ENCODE measurements at places on chromosomes 12 and 14.

DNA sequence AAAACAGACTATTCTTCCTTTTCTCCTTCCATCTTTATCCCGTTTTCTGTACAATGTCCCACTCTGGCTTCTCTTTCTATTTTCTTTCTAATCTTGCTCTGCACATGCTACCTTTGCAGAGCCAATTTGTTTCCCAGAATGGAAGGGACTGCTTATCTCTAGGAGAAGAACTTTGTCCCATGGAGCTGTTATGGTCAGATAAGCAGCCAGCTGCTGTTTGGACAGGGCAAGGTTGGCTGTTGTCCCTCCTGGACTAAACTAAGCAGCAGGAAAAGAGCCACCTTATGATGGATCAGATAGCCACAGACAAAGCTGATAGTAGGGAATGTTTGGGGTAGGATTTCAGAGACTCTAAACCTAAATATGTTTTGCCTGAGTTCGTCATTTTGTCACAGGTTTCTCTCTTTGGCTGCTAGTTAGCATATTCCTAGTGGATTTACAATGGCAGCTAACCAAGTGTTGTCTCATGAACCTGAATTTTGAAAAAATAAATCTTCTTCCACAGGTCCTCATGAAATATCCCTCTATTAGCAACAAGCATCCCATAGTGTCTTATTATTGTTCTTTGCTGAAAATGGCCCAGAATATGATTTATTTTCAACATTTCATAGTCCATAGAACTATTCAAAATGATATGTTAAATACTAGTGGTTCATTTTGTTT is 262.8 kb downstream of the SLC16A7 start:
- no peak for DNase-seq

DNA sequence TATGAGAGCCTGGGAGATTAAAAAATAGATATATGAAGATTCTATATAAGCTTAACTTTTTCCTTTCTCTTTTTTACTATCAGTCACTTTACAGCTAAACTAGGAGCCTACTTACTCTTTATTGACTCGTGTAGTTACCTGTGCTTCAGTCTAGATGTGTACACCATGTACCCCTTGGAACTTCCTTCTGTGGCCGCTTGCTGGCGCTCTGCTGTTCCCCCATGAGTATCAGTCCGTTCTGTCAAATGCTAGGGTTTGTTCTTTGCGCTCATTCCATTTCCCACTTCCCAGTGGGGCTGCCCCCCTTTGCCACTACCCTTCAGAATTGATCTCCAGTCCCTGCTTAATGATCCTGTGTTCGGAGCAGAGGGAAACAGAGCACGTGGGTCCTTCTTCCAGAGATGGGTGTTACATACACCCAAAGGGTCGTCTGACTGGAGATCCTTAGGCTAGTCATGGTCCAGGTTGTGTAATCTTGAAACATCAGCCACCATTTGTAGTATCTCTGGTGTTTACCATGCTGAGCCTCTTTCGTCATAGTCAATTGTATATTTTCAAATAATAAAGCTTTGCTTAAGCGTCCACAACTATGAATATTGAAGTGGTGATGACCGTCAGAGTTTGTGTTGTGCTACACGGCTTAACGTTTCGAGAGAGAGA is 160.0 kb downstream of the FBXL14 start:
- DNase-seq: no peak

- no peak for DNase-seq
Observed at GRCh38 chr12:66164349-66164821, 5.4 kb downstream of the TMBIM4 start.

GRCh38 chr12:11808931-11809330 is 159.5 kb downstream of the ETV6 start:
- DNase-seq: no peak

- DNase-seq: no peak
Observed at GRCh38 chr12:10715491-10715890, 7.6 kb downstream of the YBX3 start.

DNA sequence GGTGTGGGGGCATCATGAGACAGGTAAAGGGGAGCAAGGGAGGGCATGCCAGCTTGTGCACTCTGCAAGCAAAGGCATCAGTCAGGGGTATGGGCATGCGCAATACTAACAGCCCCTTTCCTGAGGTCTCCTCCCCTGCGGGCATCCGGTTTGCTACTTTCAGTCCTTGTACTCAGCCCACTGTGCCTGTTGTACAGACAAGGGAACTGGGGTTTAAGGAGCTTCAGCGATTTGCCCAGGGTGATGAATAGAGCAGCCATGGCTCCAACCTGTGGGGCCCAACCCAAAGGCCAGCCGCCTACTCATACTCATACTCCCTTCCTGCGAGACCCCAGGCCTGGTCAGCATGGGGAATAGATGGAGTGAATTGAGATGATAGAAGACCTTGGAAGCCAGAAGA is 66.7 kb downstream of the GALNT16 start:
- DNase-seq: no peak

DNA sequence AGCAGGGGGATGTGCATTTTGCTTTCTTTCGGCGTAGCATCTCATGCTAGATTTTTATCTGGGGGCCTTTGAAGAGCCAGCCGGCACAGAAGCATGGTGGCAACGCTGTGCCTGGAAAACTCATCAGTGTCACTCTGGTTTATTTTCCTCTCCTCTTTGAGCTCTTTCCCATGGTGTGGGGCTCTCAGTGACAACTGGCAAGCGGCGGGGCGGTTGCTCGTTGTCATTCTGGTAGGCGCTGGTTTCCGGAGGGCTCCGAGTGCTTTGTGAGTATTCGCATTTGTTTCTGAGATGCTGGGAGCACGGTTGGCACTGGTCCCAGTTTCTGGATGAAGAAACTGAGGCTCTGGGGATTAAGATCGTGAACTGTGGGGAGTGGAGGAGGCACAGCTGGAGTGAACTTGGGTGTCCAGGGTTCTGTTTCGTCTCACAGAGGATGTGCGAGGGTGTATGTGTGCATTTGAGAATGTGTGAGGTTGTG is 23.3 kb downstream of the TPCN1 start:
- DNase-seq: no peak

DNA sequence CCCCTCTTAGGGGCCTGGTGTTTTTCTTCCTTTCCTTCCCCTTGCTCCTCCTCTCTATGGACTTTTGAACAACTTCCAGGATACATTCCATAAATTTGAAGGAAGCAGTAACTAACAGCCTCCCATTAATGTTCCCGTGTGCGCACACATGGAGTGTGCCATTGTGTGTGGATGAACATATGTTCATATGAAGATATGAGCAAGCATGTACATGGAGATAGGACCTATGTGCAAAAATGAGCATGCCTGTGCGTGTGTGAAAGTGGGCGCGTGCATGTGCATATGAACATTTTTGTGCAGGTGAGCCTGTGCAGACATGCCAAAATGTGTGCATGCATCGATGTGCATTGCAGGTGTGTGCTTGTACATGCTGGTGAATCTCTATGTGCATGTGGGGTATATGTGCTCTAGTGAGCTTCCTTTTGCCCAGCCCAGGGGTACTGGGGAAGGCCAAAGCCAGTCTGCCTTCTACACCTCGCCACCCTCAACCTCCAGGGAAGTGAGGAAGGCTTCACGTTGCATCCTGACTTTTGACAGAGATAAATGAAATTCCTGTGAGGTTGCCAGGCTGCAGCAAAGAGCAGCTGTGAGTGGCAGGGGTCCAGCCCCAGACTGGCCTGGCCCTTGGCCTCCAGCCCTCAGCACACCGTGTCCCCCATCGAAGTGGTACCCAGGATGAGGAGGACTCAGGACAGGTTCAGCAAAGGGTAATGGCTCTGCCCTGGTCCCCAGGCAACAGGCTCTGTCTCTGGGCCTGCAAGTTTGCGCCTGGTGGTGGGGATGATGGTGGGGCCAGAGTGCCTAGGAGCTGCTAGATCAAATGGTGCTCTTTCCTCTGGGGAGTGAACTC is 21.1 kb upstream of the PGF start:
- no peak for DNase-seq

GRCh38 chr14:31449971-31450610 is 7.2 kb downstream of the DTD2 start:
- no peak for DNase-seq

DNA sequence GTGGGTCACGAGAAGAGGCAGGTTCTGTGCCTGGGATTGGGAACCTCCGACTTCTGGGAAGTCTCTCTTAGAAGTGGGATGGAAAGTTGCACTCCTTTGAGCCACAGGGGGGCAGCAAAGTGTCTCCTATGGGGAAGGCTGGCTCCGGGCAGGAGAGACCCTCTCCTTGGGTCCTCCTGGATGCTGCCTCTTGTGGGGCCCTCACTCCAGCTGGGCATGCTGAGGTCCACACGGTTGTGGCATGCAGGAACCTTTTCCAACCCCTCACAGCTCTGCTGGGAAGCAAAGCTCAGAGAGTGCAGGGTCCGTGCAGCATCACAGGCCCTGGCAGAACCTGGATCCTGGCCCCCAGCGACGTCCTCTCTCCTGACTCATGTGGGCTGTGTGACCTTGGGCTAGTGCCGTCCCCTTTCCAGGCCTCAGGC is 17.4 kb downstream of the SDSL start:
- no peak for DNase-seq

- DNase-seq: no peak
Observed at GRCh38 chr14:27392153-27392552, 794.3 kb upstream of the NOVA1 start.

DNA sequence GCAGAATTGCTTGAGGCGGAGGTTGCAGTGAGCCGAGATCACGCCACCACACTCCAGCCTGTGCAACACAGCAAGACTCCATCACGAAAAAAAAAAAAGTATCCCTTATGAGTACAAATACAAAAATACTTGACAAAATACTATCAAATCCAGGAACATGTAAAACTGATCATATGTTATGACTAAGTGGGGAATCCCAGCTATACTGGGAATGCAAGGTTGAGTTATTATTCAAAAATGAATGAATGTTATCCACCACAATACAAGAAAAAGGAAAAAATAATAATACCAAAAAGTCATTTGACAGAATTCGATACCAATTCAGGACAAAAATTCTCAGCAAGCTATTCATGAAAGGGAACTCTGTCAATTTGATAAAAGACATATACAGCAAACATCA is 32.6 kb downstream of the MOK start:
- no peak for DNase-seq

- no peak for DNase-seq
Observed at GRCh38 chr12:60926256-60926655, 1330.4 kb downstream of the SLC16A7 start.

GRCh38 chr14:58088961-58089360 is 63.1 kb downstream of the ARMH4 start:
- DNase-seq: no peak

DNA sequence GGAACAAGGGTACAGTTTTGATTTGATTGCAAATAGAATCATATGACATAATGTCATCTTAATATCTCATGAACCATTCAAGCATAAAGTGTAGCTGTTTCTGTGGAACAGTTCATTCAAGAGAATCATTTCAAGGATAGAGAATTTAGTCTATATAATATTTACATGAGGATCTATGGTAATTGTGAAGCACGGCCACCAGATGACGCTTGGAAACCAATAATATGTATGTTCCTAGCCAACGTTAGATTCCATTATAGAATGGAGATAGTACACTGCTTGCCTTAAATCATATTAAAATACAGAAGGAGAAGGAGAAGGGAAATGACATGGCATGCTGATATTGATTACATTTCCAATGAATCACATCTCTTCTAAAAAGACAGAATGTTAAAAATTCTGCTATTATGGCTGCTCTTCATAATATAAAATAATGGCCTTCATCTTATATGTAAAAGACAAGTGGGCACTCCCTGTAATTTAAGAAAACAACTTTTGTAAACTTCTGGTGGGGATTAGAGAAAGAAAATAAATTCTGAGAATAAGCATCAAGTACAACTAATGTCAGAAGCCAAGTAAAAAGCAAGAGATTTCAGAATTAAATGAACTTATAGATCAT is 351.0 kb downstream of the NAV3 start:
- no peak for DNase-seq

DNA sequence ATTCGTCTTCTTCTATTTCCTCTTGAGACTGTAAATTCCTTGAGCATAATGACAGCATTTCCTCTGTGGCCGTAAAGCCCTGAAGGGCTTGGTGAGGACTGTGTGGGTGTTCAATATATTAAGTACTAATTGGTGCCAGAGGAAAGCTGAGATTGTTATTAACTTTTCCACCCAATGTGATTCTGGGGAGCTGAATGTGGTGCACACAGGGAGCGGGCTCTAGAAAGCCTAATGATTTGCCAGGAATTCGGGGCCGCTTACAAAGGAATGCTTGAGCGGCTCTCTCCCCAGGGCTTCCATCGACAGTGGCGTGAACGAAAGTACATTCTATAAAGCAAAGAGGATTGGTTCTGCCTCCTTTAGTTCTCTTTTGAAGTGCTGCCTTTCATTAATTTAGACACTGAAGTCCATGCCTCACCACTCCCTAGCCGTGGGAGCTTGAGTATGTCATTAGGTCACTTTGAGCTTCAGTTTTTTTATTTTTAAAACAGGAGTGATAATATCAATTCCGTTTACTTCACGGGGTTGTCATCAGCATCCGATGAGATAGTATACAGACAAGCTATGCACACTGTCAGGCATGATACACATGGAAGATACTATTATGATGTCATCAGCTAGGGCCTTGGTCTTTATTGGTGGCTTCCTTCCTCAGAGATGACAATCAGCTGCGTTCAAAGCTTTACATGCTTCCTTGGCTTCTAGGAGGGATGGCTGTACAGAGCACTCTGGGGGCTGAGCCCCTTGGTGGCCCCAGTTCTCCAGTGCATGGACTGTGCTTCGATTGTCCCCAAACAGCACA is 11.0 kb upstream of the GSG1 start:
- no peak for DNase-seq

GRCh38 chr14:92785667-92786426 is 8.3 kb upstream of the GOLGA5 start:
- no peak for DNase-seq

GRCh38 chr12:121025442-121026226 is 9.3 kb upstream of the C12orf43 start:
- no peak for DNase-seq

DNA sequence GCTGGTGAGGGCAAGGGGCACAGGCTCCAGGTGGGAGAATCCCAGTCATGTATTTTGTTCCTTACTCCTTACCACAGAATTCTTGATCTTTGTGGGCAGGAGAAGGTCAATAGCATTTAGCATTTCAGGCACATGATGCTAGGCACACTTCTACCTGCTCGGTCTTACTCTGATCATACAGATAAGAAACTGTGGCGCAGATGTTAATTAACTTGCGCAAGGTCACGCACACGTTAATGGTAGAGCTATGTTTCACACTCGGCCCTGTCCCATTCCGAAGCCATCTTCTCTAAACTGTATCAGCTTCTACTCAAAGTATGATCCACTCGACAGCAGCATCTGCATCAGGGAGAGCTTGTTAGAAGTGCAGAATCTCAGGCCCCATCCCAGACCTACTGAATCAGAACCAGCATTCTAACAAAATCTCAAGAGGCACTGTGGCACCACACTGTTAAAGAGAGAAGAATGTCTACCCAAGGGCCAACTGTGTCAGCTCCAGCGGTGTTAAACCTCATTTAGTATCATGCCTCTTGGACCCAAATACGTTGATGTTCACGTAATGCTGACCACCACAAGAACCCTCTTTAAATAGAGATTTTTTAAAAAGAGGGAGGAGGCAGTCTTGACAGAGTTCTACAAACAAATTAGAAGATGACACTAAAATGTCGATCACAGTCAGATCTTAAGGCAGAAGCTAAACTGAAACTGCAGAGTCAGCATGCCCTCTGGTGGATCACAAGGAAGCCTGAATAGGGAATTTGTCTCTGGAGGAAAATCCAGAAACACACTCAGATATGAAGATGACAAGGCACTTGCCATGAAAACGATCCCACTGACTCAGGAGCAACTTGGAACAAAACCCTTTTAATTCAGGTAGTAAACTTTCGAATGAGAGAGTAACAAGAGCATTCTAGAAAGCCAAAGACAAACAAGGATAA is 7.3 kb downstream of the STXBP6 start:
- no peak for DNase-seq

GRCh38 chr14:69240527-69241173 is 19.3 kb upstream of the GALNT16 start:
- no peak for DNase-seq

Data from left renal pelvis (tissue), 4 donors.